ENCODE measurements at places on chromosomes 4 and X.

- DNase-seq: peak; percentile 45
These were observed 5.6 kb upstream of the CT47C1 start for GRCh38 chrX:119067023-119067739.

DNA sequence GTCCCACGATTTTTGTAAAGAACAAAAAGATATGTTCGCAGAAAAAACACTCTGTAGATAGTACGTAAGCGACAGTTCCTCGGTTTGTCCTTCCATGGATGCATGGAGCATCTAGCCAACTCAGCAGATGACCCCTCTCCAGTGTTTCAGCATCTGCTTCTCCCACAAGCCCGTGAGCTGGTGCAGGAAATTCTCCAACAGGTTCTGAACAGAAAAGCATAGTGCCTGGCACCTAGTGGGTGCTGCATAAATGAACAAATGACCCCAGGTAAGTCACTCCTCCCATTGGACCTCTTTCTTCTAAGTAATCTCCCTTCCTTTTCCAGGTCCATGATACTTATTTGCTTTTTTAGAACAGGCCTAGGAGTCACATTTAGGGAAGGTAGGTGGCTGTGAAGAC is 966 bp upstream of the KIAA0232 start:
- no peak for DNase-seq

DNA sequence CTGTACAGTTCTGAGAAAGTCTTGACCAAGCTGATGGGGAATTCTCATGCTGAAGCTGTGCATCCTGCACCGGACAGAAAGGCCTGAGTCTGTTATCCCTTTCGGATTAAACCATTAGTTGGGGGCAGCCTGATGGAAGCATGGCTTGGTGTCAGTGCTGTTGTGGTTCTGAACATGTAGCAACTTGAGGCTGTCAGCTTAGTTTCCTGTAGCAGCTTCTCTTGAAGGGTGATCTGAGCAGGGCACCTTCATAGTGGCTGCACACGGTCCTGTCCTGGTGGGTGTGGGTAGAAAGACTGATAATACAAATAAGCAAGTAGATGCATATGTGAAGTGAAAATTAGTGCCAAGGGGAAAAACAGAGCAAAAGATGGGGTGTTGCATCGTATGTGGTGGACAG is 11.7 kb downstream of the KIAA0232 start:
- DNase-seq: no peak

DNA sequence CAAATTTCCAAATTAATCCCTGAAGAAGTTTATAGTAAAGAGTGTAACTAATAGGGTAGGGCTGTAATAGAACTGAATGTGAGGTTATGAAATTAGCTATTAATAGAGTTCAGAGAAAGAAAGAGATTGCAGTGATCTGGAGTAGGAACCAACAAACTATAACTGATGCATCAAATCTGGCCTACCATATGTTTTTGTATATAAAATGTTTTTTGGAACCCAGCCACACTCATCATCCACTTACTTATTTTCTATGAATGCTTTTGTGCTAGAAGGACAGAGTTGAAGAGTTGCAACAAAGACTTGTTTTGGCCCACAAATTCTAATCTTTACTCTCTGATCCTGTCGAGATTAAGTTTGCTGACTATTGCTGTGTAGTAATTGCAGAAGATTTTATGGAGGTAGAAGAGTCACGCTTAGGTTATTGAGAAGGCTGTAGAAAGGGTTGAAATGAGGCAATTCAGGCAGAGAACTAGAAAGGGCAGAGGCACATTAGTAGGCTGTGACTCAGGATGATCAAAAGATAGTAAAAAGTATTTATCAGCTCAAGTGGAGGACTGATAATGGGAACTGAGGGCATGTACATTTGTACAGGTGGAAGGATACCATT is 298.7 kb upstream of the EMCN start:
- DNase-seq: no peak

- no peak for DNase-seq
These were observed 59.5 kb downstream of the SLC39A8 start for GRCh38 chr4:102285831-102286230.

- no peak for DNase-seq
These were observed 1.4 kb downstream of the NKX6-1 start for GRCh38 chr4:84497504-84498202.

DNA sequence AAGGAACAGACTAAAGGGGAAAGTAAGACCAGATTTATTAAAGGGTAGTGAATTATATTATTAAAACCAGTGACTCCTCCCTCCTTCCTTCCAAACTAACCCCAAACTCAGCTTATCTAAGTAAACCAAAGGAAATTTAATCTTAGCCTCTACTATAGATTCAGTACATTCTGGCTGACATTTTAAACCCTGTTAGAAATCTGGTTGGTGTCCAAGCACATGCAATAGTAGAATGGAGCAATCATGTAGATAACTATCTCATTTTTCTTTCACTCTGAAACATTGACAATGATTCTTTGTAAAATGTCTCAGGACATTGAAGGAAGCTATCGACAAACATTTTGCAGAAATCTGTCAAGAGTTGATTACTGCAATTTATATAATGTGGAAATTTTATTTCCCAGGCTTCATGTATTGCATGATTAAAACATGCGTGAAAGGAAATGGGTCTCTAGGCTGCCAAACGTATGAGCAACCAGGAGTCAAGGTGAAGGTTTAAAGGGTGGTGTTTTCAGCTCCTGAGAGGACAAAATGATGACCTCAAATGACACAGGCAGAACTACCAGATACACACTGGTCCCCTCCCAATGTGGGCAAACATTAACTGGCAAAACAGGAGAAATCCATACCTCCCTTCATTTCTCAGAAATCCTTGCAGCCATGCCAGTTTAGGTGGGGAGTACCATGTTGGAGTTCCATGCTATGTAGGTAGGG is 58.2 kb upstream of the RBM47 start:
- DNase-seq: no peak

GRCh38 chr4:94590493-94590892 is 138.8 kb downstream of the PDLIM5 start:
- DNase-seq: no peak

- no peak for DNase-seq
These were observed 24.2 kb downstream of the CBLL2 start for GRCh38 chrX:22296871-22297270.

GRCh38 chr4:22884157-22884556 is 191.4 kb downstream of the GBA3 start:
- no peak for DNase-seq

- DNase-seq: no peak
These were observed 101.8 kb upstream of the VCX2 start for GRCh38 chrX:8272821-8273220.

GRCh38 chr4:4984186-4984585 is 35.1 kb downstream of the CYTL1 start:
- no peak for DNase-seq

- peak; percentile 62 for DNase-seq
These were observed at the start of gene STS for GRCh38 chrX:7147413-7147977. TSS of gene STS (plus strand) at chrX:7147712. CDS start at chrX:7253200, 105,488 bp downstream.

- DNase-seq: no peak
These were observed 1180.2 kb downstream of the FAM133A start for GRCh38 chrX:94854251-94854650.

GRCh38 chr4:14131335-14131734 is 503.8 kb upstream of the BOD1L1 start:
- DNase-seq: no peak

GRCh38 chr4:13244444-13244843 is 239.7 kb downstream of the RAB28 start:
- DNase-seq: no peak

DNA sequence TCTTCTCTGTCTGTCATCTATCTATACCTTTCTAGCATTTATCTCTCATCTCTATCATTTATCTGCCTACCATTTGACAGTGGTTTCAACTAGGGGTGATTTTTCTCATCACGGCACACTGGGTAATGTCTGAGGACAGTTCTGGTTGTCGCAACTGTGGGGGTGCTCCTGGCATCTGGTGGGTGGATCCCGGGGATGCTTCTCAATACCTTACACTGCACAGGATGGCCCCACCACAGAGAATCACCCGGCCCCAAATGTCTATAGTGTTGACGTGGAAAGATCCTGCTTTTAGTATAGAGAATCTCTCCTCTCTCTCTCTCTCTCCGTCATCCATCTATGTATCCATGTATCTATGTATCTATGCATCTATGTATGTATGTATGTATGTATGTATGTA is 7.2 kb downstream of the P2RY8 start:
- no peak for DNase-seq

GRCh38 chr4:71860643-71861042 is 76.8 kb upstream of the GC start:
- DNase-seq: no peak

- no peak for DNase-seq
These were observed 67.6 kb downstream of the MFAP3L start for GRCh38 chr4:169958629-169959028.

DNA sequence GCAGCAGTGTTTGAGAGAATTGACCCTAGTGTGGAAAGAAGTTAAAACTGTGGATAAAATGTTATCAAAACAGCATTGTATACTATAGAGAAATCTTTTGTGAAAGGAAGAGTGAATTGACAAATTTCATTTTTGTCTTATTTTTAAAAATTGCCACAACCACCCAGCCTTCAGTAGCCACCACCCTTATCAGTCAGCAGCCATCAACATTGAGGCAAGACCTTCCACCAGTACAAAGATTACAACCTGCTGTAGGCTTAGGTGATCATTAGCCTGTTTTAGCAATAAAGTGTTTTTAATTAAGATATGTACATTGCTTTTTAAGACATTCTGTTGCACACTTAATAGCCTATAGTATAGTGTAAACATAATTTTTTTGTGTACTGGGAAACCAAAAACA is 91.1 kb downstream of the NFKB1 start:
- no peak for DNase-seq

GRCh38 chr4:80135702-80136058 is 61.6 kb upstream of the PRDM8 start:
- no peak for DNase-seq

DNA sequence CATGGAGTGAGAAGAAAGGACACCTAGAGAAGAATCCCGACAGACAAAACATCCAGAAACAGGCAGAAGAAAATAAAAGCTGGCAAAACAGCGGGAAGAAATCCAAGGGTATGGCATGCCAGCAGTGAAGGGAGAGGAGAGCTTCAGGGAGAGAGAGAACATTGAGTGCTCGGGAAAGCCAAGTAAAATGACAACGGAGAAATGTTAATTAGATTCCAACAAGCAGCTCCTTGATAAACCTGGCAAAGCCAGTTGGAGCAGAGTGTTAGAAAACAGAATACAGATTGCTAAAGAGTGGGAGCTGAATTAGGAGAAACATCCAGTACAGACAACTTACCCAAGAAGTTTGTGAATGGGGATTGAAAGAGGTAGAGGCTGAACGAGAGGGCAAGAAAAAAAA is 40.4 kb upstream of the MAOA start:
- no peak for DNase-seq

DNA sequence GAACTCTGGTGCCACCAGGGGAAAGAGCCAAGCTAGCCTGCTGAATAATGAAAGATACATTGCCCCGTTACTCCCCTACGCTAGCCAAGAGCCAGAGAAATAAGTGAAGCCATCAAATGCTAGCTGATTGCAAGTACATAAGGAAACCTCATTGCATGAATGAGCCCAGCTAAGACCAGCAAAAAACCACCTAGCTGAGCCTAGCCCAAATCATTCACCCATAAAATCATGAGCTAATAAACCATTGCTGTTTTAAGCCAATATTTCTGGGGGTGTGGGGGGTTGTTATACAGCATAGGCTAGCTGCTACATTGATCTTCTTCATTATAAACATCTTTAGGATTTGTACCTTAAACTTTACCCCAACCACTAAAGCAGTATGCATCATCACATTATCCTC is 15.4 kb upstream of the EDNRA start:
- no peak for DNase-seq

- DNase-seq: no peak
These were observed 239.3 kb downstream of the C4orf33 start for GRCh38 chr4:129335276-129335675.

DNA sequence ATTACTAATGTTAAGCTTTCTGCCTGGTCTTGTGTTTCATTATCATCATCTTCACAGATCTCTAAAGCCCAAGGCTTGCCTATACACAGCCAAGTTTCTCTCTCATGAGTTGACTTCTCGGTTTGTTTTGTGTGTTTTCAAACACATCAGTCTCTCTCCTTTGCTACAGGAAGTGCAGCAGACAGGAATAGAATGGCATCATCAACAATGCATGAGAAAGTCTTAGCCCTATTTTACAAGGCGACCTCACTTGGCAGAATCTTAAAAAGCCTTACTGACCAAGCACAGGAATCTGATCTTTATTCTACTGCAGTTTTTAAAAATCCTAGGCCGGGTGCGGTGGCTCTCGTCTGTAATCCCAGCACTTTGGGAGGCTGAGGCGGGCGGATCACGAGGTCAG is 36.8 kb downstream of the CC2D2A start:
- no peak for DNase-seq

DNA sequence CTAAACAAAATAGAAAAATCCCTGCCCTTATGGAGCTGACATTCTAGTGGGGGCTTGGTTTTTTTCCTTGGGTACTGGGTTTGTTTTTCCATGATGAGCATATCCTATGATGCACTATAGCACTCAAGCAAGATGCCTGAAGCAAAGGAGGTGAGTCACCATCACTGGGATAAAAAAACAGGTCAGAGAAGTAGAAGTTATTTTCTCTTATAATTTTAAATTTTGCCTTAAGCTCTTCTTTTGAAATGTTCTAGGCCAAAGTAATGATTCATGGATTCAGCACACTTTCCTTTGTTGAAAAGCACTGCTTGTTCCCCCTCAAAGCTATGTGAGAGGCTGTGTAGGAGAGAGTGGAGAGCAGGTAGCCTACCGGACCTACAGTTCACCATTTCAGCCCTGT is 15.2 kb upstream of the CXCL2 start:
- DNase-seq: no peak

DNA sequence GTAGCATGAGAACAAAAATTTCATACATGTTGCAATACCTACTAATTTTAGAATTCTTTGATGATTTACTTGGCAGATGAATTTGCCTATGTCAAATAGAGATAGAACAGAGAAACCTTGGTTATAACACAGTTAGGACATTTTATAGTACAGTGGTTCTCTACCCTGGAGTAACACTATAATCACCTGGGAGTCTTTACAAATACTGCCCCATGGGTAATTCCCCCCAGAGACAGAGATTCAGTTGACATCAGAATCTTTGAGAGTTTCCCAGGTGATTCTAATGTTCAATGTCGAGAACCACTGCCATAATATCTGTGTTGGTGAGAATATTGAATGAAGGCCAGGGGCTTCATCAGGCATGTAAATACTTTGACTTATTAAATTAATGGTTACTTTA is 401.3 kb upstream of the NDST4 start:
- no peak for DNase-seq

- DNase-seq: no peak
These were observed 112.4 kb downstream of the PSAPL1 start for GRCh38 chr4:7322166-7322991.

DNA sequence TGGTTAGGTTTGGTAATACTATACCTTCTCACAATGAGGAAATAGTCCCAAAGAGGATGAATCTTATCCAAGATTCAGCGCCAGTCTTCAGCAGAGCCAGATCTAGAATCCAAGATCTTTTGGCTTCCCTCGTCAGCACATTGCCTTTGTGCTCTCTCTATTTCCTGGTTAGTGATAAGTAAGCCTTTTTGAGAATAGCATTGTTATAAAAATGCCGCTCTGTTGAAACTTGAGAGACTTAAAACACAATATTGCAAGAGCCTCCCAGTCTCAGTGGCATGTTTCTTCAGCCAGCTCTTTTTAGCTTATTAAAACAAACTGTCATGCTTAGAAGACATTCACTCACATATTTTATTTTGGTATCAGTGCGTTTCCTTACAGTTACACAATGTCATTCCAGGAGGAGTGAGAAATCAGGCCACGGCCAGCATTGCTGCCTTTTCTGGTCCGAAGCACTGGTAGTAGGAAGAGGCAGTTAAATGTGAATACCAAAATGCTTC is 141.4 kb downstream of the KLHL8 start:
- DNase-seq: no peak

GRCh38 chrX:131728295-131729145 is 184.6 kb downstream of the OR13H1 start:
- peak; percentile 86 for DNase-seq
